ENCODE measurements at places on chromosomes 3 and 15.

DNA sequence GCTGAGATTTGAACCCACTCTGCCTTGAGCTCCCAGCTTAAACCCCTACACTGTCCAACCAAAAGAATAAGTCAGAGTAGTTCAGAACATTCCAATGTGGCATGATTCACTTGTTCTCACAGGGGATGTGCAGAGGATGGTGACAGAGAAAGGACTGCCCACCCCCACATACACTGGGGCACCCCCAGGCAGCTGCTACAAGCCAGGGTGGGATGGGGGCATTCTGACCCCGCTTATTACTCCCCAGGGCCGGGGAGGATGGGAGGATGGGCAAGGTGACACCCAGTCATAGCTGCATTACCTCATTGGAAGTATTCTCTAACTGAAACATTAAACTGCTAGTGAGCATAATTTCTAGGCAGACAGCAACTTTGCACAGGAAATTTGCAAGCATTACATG, 126.0 kb upstream of the PRR20G start:
- DNase-seq, result no peak

DNA sequence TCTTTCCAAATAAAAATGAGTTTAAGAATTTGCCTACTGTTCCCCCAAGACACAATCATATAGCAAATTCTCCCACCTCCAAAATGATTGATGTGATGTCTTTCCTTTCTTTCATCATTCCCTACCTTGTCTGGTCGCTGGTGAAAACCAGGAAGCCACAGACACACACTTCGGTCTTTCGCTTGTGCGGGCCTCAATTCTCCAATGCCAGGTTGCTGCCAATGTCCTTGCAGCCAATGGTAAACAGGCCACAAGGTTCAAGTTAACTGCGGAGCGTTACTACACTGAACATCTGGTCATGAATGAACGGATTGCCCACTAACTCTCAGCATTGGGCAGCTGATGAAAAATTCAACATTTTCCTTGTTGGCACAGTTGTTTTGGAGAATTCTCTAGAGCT, 192.2 kb downstream of the FOXP1 start:
- DNase-seq, result no peak

DNA sequence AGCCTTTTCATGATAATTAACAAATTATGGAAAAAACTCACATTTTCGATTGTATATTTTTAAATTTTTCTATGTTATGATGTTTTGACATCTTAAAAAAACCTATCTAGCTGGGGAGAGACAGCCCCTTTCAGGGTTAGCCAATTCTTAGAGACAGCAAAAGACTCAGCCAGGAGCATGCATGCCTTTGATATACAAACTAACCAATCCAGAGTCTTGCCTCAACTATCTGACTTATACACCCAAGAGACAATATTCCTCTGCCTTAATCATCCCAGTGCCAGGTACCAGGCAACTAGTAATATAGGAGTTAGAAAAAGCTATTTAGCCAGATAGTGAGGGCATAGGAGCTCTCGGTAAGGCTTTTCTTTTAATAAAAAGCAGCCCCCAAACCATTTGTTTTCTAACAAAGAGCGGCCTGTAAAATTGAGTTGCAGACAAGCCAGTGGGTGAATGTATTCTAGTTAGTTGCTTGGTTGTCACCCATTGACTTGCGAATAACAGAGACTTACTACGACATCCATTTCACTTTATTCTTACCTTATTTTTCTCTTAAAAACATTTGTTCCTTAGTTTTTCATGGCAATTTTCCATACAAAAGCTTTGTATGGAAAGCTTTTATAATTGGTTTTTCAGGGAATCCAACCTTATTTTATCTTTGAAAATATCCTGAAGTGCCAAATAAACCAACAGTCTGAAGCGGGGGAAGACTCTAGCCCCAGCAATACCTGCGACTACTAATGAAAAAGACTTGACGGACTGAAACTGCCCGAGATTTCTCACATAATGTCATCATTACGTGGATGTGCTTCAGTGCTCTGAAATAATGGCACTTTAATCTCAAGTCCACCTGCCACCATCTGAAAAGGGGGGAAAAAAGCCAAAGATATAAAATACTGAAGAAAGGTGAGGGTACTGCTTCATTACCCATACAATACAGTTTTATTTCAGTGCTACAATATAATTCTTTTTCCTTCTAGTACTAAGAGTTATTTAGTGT, 64.6 kb upstream of the ATP2C1 start:
- DNase-seq, result no peak

DNA sequence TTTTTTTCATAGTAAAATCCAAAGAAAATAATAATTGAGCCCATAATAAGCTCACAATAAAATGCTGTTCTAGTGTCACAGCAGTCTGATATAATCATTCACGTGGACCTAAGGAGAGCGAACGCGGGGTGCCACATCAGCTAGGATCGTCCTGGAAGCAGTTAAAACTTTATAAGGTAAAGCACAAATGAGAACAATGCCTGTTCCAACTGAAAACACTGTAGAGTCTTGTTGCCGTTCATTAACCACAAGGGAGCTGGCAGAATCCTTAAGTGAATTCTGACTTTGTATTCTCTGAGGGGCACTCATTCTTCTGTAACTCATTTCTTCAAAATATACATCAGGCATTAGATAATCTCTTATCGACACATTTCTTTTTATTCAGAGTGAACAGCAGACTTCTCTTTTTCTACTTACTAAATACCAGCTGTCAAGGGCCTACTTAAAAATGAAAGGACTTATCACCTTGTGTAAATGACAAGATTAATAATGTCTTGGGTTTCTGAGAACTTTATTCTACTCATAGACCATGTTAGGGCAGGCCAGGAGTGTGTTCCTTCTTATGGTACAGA, 524.6 kb downstream of the MECOM start:
- no peak for DNase-seq

DNA sequence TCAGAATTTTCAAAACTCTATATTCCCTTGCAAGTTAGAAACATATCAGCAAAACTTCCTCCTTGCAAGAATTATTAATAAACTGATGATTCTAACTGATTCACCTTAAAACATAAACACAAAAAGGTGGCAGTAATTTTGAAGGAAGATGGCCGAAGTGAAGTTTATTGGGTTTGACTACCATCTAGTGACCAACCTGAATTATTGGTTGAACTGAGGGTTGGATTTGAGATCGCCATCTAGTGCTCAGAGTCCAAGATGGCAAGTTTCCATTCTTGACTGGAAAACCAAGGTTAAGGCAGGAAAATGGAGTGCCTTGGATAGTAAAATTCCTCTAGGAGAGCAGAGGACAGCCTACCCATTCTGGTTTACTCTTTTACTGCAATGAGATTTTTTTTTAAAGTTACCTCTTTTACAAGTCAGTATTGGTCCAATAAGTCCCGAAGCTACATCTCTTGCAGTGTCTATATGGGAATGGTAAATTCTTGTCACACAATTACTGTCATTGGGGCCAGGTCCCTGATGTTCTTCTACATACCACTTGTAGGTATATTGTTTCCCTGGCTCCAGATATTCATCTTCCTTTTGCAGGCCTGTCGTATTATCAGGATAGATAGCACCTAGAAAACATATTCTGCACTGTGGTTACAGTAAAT, 51.6 kb upstream of the CP start:
- no peak for DNase-seq

DNA sequence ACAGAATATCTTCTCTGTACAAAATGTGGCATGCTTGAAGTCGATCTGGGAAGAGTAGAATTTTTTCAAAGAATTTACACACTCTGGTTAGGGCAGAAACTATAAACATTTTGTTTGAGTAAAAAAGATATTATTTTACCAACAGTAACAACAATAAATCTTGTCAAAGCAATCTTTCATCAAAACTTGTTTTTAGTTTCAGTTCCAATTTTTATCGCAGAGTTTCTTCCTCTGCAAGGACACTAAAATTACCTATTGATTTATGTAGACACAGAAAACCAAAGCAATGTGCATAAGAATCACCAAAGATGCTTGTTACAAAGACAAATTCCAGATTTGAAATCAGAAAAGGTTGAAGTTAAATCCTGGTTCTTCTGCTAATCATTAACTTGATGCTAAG, 61.9 kb downstream of the CGGBP1 start:
- no peak for DNase-seq

GRCh38 chr15:60527456-60527855, 48.5 kb upstream of the ICE2 start:
- DNase-seq, result no peak

DNA sequence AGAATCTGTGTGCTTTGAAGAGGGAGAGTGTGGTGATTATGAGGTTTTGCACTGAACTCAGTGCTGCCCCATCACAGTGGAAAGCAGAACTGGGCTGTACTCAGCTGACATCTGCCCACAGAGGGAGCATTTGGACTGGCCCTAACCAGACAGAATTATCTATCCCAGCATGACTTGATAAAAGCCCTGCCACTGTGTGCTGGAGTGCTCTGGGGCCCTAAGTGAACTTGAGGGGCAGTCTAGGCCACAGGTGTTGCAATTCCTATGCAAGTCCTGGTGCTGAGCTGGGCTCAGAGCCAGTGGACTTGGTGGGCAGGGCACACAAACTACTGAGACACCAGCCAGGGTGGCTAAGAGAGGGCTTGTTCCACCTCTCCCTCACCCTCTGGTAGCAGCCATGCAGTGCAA, 269.2 kb upstream of the CTNNB1 start:
- DNase-seq, result no peak

DNA sequence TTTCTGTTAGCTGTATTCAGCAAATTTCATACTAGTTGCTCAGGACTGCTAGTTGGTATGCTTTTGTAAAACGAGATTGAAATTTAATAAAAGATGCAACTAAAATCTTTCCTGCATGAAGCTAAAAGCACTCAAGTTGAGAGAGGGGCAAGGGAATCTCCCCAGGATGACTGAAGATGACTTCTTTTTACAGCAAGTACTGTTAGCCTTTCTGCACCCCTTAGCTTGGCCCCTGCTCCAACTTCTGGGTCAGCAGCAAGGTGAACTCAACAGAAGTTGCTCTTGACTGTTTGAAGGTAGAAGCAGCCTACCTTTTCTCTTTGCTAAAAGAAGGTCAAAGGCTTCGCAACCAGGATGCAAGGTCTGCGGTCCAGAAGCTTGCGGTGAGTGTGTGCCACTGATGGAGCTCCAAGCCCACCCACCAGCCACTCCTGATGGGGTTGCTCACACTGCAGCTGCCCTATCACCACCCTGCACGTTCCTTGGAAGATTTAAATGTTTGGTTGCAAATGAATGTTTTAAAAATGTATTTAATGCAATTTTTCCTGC, 32.5 kb downstream of the NME9 start:
- DNase-seq, result no peak

DNA sequence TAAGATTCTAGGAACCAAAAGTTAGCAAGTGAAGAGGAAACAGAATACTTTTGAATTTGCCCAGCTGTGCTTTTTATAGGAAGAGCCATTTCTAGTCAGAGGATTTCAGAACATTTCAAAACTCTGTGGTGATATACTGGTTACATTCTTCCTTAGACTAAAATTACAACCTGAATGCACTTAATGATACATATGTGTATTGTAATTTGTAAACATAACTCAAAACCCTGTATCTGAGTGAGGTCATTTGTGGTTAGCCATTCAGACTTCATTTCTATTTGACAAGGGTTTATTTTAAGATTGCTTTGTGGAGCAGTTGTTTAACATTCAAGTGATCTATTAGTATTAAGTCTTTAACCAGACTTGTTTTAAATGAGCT, 59.4 kb upstream of the TRIM71 start:
- DNase-seq, result no peak

DNA sequence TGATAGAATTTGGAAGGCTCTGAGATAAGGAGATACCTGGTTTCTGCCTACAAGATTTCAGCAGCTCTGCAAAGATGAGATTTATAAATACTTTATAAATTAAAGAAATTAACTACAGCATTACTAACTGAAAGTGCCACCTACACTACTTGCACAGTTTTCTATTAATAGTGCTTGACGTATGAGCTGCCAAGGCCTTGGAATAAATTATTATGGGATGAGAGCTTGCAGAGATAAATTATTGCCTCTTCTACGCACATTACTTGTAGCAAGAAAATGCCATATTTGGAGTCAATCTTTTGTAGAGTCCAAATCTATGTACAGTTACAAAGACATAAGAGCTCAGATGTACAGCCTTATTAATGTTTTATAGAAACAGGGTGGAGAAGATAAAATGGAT, 89.1 kb downstream of the BCHE start:
- DNase-seq, result no peak

DNA sequence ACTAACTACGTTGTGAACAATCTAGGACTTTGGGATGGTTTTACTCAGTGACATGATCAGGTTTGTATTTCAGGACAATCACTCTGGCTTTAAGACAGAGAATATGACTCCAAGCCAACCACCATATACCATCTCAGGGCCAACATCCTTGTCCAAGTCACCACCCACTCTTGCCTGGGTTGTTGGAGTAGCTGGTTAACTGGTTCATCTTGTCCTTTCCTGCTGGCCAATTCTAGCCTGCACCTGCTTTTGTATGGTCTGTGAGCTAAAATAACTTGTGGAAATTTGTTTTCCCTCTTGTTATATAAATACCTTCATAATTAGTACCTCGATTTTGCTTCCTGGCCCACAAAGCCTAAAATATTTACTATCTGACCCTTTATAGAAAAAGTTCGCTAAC, 306.8 kb upstream of the STT3B start:
- DNase-seq, result no peak

GRCh38 chr15:57306161-57306943, 70.0 kb upstream of the CGNL1 start:
- DNase-seq, result no peak

DNA sequence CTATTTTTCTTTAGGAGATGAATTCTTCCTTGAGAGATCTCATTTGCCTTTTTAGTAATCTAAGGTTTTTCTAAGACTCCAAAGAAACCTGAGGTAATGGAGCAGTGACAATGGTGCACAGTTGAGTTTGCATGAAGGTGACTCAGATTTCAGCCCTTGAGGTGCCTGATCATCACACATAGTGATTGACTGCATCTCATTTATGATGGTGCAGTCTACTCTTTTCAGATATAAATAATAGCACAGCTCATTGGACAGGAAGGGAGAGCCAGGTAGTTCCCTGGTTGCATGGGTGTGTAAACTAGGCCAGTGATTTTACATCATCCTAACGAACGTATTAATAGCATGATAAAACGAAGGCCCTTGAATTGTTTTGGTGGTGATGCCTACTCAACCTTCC, 86.1 kb upstream of the SAMMSON start:
- no peak for DNase-seq

GRCh38 chr15:76987896-76988860, 6.7 kb upstream of the PSTPIP1 start:
- no peak for DNase-seq

GRCh38 chr3:120688121-120688520, 6.1 kb upstream of the HGD start:
- DNase-seq, result no peak

DNA sequence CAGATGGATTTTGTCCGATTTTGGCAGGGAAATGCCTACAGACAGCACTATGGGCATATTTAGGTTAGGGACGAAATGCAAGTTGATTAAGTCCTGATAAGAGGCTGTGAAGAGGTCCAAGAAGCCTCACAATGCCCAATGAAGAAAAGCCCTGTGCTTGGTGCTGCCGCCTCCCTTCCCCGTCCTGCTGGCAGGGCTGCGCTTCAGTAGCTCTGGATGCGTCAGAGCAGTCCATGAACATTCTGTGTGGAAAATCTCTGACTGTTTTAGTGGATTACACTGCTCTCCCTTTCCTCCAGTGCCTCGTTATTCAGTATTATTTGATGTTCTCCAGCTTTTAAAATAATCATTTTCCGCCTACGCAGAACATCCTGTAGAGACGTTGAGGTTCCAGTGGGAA, 39.6 kb downstream of the MLH1 start:
- DNase-seq, result no peak

Measured in cortex of kidney (tissue), 1 donor.